ENCODE measurements at places on chromosomes 11 and 22. TPM values are rescaled to one million over a fixed set of nuclear protein-coding genes. Genes with fewer than 3 reads are reported as not detected.

PPP6R3 gene
- total RNA-seq: 114 TPM

E2F8 gene
- 0.19 TPM for total RNA-seq

FAM180B gene
- total RNA-seq: 0.38 TPM

CTTN gene
- 0.27 TPM for total RNA-seq

TUBA8 gene
- 1.3 TPM for total RNA-seq

TRMU gene
- total RNA-seq: 51.0 TPM

RTN4R gene
- total RNA-seq: 1.1 TPM

OSM gene
- total RNA-seq: 26.5 TPM

KDM4E gene
- not detected for total RNA-seq

KRTAP5-6 gene
- not detected for total RNA-seq

CD3E gene
- total RNA-seq: 413 TPM

OR2D2 gene
- total RNA-seq: not detected

CHRM4 gene
- total RNA-seq: 4.1 TPM

C22orf15 gene
- 0.62 TPM for total RNA-seq

OR9Q2 gene
- not detected for total RNA-seq

OVOL1 gene
- 0.33 TPM for total RNA-seq

CBLIF gene
- not detected for total RNA-seq

ZNF280B gene
- 1.6 TPM for total RNA-seq

PRSS23 gene
- total RNA-seq: 0.22 TPM

OR52A1 gene
- not detected for total RNA-seq

GRCh38 chr11:3195251-3196160, 23.1 kb downstream of the MRGPRG start:
- no peak for DNase-seq

DNA sequence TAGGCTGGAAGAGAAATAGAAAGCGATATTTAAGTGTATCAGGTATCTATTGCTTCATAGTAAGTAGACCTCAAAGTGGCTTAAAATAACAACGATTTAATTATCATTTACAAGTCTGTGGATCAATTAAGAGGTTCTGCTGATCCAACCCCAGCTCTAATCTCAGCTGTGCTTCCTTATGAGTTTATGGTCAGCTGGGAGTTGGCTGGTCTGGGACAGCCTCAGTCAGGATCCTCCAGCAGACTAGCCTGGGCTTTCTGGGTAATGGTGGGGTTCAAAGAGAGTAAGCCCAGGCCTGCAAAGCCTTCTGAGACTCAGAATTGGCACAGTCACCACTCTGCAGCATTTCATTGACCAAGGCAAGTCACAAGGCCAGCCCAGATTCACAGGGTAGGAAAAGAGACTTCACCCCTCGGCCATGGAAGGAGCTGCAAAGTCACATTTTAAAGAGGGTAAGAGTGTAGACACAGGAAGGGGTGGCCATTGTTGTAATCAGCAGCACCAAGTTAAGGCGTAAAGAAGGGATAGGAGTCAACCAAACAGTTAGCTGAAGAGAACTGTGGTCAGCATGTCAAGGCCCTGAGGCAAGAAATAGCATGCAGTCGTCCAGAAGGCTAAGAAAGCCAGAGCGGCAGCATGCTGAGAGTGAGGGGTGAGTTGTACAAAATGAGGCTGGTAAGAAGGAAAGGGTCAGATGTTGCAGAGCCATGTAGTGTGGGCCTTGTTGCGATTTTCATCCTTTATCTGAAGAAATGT, 168.2 kb downstream of the ETS1 start:
- no peak for DNase-seq

- DNase-seq: no peak
Measured at GRCh38 chr11:62922653-62923431, 1.7 kb upstream of the CHRM1 start.

- no peak for DNase-seq
Measured at GRCh38 chr11:119376197-119376847, 5.2 kb downstream of the USP2 start.

GRCh38 chr11:19632499-19632834, 80.2 kb upstream of the NAV2 start:
- DNase-seq: no peak

- DNase-seq: no peak
Measured at GRCh38 chr11:76564364-76564763, 106.2 kb downstream of the LRRC32 start.

GRCh38 chr22:37303821-37304274, 21.5 kb downstream of the CYTH4 start:
- peak; percentile 46 for DNase-seq

- no peak for DNase-seq
Measured at GRCh38 chr11:64734811-64735724, 8.9 kb downstream of the RASGRP2 start.

DNA sequence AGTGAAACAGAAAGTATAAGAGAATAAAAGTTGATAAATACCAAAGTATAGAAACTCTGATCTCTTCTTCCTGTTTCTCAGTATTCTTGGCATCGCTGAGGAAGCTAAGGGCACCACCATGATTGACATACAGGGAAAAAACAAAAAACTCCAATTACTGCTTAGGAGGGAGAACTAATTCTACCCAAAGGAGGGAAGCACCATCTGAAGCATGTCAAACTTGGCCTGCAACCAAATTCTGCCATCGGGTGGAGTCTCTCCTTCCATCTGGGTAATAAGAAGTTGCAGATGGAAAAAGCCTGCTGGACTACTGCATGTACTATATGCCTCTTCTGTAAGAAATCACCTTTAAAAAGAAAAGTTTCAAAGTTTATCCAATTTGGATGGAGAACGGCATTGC, 30.5 kb upstream of the PPP2R1B start:
- DNase-seq: no peak

DNA sequence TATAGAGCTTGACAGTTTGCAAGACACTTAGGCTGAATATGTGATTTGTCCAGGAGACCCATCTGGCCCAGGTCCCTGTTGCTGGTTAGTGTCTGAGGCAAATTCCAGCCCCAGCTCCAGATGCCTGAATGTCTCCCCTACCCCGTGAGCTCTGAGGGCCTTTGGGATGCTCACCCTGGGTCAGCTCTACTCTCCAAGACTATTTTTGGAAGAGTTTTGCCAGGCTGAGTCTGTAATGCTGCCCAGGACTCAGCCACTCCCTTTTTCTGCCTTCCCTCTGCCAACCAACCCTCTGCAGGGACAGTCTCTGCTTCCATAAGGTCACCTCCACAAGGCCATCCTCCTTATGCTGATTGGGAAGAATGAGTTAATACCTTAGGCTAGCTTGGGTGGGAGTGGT, 66.3 kb downstream of the CABIN1 start:
- no peak for DNase-seq

DNA sequence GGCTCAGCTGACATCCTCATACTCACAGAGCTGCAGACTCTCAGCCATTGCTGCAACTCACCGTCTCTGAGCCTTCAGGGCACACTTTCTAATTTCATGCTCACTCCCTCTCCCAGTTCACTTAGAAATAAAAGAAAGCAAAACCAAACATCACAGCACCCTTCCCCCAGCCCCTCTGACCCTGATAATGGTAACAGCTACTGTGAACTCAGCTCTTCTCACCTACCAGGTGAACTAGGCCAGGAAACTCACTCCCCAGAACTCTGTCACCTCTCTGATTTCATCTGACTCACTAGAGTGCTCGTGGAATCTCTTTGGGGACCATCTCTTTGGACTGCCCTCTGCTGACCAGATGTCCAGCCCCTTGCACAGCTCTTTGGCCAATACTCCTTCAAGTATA, 14.5 kb upstream of the PARVA start:
- no peak for DNase-seq

- no peak for DNase-seq
Measured at GRCh38 chr11:126106594-126107328, 44.1 kb upstream of the CDON start.

DNA sequence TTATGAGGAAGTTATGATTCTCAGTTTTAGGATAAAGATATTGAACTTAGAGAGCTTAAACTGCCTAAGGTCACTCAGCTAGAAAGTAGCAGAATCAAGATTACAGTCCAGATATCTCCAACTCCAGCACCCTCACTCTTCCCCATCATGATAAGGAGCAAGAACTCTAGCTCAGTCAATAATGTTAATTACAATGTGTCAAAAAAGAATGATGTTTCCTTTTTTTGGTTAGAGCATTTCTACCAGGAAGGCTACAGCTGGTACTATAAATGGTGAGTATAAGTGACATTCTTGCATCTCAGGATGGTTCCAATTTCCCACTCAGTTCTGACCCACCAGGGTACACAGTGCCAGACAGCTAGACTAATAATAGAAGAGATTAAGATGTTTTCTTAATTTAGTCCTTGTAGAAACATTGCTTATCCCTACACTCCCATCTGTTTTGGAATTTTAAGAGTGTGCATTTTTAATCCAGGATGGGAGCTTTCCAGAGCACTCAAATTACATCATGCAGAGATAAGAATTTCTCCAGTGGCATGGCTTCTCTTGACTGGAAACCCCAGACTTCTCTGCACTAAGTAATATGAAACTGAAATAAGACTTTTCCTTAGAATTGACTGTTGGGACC, 21.6 kb upstream of the BBOX1 start:
- DNase-seq: no peak

- no peak for DNase-seq
Measured at GRCh38 chr11:11731311-11732083, 109.7 kb upstream of the GALNT18 start.

GRCh38 chr11:76772100-76772782, 10.9 kb upstream of the TSKU start:
- no peak for DNase-seq

DNA sequence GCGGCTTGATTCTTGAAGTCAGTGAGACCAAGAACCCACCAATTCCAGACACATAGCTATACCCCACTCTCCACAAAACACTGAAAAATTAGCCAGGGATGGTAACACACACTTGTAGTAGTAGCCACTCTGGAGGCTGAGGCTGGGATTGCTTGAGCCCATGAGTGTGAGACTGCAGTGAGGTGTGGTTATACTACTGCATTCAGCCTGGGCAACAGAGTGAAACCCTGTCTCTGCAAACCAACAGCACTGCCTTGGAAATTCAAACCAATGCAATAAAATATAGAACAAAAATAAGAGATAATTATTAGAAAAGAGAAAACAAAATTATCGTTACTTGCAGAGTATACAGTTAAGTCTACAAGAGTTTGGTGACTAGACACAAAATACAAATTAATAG, 20.2 kb upstream of the PRDM10 start:
- no peak for DNase-seq

GRCh38 chr11:125990244-125990643, 44.4 kb downstream of the VSIG10L2 start:
- DNase-seq: no peak

GRCh38 chr11:83566950-83567349, 280.8 kb upstream of the CCDC90B start:
- no peak for DNase-seq

GRCh38 chr11:72831521-72832300, 17.5 kb downstream of the ATG16L2 start:
- no peak for DNase-seq

DNA sequence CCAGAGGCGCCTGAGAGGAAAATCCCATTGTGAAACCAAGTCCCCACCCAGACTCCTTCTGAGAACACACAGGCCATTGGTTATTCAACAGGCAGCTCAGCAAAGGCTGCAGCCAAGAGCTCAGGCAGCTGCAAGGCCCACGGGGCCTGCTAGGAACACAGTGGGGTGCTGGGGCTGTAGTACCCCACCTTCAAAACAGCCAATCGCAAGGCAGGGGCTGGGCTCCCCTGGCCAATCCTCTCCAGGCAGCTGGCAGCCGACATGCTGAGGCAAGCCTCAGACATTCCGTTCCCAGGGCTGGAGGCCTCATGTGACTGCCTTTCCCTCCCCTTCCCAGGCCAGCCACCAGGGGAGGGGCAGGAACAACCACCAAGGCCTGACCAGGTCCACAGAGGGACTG, 6.6 kb downstream of the PRODH start:
- DNase-seq: no peak

DNA sequence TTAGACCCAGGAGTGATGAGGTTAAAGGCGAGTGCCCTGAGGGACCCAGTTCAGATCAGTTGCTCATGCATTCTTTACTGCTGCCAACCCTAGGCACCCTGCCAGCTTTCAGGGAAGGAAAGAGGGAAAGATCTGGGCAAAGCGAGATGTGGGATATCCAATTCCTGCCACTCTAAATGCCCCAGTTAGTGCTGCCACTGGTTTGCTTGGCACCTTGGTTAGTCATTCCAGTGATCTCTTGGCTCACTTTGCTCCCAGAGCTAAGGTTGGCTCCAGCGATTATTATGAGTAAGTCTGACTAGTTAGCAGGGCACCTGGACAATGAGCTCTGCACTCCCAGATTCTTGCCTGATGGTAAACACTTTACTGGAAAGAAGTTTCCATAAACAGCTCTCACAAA, 85.0 kb downstream of the INSC start:
- no peak for DNase-seq

- DNase-seq: no peak
Measured at GRCh38 chr22:43101306-43101705, 9.2 kb upstream of the BIK start.

DNA sequence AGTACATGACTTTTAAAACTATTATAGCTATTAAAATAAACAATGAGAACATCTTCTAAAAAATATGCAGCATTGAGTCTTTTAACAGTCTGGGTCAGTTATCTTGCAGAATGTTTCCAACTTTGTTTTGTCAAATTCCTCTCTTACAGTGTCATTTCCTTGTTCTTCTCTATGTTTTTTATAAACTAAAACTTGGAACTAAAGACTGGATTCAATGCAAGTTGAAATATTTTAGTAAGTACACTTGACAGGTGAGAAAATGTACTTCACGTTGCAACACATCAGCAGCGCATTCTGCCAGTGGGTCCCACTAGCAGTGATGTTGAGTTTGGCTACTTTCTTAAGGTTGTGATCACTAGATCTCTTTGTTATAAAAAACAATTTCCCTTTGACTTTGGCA, 1407.6 kb upstream of the RAG2 start:
- no peak for DNase-seq

DNA sequence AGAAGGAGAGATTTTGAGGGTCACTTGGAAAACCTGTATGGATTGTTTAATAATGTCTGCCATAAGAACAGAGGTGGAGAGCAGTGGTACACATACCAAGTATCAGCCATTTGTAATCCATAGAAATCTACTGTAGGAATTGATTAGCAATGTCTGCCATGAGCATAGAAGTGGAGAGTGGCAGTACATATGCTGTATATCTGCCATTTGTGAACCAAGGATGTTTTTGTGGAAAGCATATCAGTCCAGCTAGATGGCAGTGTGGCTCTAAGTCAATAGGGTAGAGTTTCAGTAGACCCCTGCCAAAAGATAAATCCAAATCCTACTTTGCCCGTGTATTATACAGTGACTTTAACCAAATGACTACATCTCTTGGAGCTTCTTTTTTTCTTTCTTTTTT, 82.9 kb upstream of the SEZ6L start:
- no peak for DNase-seq

GRCh38 chr11:78800756-78801155, 226.1 kb upstream of the NARS2 start:
- no peak for DNase-seq

GRCh38 chr11:12675951-12676711, 1.9 kb downstream of the TEAD1 start:
- DNase-seq: no peak

GRCh38 chr22:36332623-36333332, 55.0 kb downstream of the MYH9 start:
- no peak for DNase-seq

DNA sequence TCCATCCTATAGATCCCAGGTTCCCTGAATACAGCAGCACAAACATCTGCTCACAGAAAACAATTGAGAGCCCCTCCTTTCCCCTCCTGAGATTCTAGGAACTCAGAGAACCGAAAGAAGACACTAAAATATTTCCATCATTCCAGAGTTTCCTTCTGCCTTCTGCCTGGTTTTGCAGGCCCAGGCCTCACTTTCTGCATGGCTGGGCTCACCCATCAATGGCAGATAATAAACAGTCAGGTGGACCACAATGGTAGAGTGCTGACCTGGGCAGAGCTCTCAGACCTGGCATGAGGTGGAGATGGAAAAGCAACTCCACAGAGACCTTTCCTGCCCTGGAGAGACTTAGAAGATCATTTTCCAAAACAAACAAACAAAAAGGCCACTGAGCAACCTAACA, 389.1 kb downstream of the NXPE2 start:
- no peak for DNase-seq
